ENCODE measurements at places on chromosomes 3 and 15. TPM values are rescaled to one million over a fixed set of nuclear protein-coding genes. Genes with fewer than 3 reads are reported as not detected.

DNA sequence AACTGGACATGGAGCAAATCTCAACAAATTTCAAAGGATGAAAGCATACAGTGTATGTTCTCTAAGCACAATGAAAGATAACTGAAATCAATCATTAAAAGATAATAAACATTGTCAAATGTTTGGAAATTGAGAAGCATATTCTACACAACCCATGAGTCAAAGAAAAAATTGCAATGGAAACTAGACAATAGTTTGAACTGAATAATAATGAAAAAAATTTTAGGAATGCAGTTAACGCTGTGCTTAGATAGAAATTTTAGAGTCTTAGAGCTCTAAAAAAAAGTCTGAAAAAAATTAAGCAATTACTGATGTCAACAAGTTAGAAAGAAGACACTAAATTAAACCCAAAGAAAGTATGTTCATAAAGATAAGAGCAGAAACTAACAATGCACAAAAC lies 15.5 kb downstream of the RABL3 start:
- DNase-seq: no peak

DNA sequence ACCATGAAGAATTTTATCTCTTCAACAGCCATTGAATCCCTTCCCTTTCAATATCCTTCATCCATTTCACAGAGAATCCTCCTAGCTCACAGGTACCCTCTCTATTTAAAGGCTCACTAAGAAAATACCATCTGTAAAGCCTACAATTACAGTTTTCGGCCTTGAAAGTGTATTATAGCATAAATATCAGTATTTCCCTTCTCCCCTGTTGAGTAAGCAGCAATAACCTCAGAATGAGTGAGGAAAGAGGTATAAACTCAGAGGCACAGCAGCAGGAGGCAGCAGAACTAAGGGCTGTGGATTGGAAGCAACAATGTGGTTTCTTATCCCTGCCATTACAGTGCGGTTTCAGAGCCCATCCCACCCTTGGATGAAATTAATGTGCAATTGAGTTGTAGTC lies 360.6 kb upstream of the ATP10A start:
- DNase-seq: no peak

GALNT15 gene
- 0.04 TPM for total RNA-seq

DNA sequence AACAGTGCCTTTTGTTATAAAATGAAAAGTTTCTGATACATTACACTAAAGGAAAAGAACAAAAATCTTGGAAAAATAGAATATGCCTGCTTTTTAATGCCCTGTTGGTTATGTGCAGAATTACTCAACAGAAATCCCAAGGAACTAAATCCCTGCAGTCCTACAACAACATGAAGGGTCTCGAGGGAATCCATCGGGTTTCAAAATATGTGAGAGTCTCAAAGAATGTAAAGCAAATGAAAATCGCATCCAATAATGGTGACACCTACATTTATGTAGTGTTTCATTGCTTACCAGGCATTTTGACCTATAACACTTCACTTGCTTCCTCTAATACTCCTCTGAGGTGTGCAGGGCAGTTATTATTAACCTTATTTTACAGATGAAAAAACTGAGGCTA lies 411.3 kb downstream of the FOXP1 start:
- no peak for DNase-seq

- peak; percentile 63 for DNase-seq
These were observed 106.5 kb upstream of the ACP3 start for GRCh38 chr3:132210476-132211346.

DNA sequence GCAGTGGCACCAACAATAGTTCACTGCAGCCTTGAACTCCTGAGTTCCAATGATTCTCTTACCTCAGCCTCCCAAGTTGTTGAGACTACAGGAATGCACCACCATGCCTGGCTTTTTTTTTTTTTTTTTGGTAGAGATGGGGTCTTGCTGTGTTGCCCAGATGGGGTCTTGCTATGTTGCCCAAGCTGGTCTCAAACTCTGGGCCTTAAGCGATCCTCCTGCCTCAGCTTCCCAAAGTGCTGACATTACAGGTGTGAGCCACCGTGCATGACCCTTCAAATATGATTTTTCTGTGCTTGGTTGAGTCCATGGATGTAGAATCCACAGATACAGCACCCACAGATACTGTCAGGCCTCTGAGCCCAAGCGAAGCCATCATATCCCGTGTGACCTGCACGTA lies 30.2 kb upstream of the IDH2 start:
- no peak for DNase-seq

DNA sequence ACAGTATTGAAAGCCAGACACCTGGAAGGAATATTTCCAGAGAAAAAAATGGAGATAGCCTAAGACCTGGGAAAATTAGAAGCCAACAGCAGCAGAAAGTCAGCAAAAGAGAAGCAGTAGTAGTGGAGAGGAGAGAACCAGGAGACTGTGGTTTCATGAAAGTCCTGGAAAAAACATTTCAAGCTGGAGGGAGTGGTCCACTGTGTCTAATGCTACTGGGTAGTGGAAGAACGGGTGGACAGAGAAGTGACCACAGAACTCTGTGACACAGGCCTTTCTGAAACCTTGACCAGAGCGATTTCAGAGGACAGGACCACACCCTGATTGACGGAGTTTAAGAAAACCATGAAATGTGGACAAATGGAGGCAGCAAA lies 15.3 kb upstream of the SH3BP5 start:
- DNase-seq: no peak

- DNase-seq: no peak
These were observed 50.4 kb downstream of the CRTC3 start for GRCh38 chr15:90580099-90580498.

- DNase-seq: no peak
These were observed 218.0 kb downstream of the ZBTB20 start for GRCh38 chr3:114928989-114929640.

DNA sequence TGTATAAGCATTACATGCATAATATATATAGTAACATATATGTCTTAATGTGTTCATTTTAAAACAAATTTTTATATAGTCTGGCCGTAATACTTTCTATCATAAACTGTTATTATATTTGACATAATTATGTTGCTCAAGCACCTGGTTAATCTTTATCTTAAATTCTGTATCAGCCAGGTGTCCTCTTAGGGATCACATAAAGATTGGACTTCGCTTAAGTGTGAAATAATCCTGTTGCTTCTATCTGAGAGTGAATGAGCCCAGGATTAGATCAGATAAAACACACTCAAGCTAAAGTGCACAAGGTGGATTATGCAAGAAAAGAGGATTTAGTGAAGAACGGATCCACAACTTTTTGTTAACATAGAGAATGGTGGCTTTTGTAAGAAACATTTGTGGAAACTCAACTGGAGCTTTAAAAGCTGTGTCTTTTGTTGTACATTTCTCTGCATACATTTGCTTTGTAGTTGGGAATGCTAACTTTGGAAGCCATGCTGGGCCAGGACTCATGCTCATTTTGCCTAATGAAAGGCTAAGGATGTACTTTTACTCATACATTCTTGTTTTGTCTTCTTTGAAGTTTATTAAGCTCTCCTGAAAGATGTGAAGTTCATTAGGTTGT lies 437.8 kb downstream of the ZIC1 start:
- no peak for DNase-seq

DNA sequence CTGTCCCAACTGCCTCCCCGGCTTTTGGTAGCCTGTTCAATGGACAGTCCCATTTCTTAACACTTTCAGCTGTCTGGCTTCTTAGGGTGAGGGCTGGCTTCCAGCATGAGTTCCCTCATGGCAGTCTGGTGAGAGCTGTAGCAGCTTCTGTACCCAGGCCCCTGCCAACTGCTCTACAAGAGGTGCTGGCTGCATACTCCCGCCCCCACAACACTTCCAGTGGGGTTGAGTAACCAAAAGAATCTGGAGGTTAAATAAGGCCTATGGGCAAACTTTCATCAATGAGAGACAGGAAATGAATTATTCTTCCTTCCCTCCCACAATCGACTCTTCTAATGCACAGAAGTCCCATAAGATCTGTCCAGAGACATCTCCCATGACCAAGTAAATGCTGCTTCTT lies 145.0 kb downstream of the NEK10 start:
- no peak for DNase-seq

GRCh38 chr15:78018946-78019644 lies 58.4 kb downstream of the TBC1D2B start:
- DNase-seq: no peak

- no peak for DNase-seq
These were observed 25.0 kb downstream of the SRGAP3 start for GRCh38 chr3:9224490-9224889.

GRCh38 chr15:88401251-88401995 lies 65.8 kb downstream of the MRPL46 start:
- no peak for DNase-seq

- no peak for DNase-seq
These were observed 7.8 kb downstream of the SLC28A2 start for GRCh38 chr15:45259796-45260195.

DNA sequence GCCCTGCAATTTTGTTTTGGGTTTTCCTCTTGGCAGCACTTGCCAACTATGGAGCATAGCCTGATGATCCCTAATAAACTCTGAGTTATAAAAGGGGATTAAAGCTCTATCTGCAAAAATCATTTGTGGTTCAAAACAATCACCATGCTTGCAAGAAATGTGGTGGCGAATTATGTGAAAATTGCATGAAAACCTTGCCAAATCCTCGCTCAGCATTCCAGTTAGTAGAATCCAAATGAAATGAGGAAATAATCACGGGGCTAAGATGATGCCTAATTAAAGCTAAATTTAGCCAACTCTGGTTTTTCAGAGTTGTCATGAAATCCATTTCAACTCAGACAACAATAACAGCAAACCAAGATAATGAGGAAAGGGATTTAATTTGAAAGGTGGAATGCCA lies 73.0 kb upstream of the PROK2 start:
- DNase-seq: no peak

MESP2 gene
- total RNA-seq: not detected

DNA sequence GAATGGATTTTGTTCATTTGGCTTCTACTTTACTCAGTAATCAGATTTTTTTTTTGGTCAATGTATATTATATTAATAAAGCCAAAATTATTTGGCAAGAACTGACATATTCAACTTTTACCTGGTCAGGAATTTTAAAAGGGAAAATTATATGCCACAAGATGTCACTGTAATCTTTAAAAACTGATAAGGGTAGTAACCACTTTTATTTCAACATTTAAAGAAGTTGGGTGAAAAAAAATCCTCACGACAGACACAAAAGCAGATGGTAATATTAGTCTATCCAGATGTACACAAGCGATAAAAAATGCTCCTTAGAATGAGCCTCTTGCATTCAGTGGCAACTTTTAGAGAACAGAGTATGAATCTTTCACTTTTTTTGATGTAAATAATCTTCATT lies 101.9 kb downstream of the SERPINI1 start:
- no peak for DNase-seq

DNA sequence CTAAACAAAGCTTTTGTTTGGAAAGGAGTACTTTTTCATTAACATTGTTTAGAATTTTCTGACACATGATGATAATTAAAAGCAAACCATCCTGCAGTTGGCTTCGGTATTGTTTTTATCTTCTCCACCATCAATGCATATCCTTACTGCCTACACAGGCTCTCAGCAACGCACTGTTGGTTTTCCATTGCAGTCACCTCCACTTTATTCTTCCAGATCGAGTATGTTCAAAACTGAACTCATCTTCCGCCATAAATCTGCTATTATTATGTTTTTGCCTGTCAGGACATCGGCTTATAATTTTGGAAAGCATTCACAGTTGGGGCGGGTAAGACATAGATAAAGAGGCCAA lies 589 bp upstream of the SENP5 start:
- no peak for DNase-seq

DNA sequence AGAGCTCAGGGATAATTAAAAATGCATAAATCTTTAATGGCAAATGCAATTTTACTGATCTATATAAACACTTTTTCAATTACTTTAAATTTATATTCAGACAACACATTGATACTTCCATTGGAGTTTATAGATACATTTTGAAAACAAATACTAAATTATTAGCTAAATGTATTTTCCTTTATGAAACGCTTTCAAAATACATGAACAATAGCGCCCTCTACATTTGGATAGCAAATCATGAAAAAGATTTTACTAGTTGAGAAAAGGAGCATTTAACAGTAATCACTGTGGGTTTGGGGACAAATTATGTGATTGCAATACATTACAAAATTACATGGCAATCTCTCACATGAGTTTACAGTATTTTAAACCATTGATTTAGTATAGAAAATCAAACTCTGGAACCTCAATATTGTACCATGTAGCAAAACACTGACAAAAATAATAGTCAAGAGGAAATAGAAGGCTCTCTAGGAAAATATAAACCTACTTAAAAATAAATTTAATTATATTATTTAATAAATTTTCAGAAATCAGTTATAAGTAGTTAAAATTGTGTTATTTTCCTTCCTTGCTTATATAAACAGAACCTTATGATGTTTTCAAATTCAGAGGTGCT lies 207.9 kb downstream of the ZIC1 start:
- no peak for DNase-seq

DNA sequence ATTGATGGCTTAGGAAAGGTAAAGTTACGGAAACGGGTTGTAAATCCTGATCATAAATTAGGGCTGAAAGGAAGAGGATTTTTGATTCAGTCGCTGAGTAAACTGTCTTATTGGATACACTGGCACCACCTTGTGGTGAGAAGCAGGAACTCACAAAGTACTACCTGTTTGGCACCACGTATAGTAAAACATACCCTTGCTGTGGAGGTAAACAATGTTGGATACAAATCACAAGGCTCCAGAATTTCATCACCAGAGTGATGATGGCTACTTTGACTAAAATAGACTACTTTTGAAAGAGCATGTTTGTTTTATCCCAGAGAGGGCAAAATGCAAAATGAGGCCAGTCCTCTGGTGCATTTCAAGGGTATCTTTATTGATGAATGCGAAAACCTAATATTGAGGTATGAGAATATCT lies 216.9 kb downstream of the IGSF11 start:
- peak; percentile 60 for DNase-seq

- no peak for DNase-seq
These were observed 1762.5 kb downstream of the SI start for GRCh38 chr3:163315786-163316185.

GRCh38 chr3:156382458-156383346 lies 172.2 kb downstream of the SSR3 start:
- DNase-seq: peak; percentile 70

ITIH1 gene
- total RNA-seq: not detected

GRCh38 chr3:87771337-87772192 lies 287.2 kb downstream of the CGGBP1 start:
- DNase-seq: peak; percentile 59

DNA sequence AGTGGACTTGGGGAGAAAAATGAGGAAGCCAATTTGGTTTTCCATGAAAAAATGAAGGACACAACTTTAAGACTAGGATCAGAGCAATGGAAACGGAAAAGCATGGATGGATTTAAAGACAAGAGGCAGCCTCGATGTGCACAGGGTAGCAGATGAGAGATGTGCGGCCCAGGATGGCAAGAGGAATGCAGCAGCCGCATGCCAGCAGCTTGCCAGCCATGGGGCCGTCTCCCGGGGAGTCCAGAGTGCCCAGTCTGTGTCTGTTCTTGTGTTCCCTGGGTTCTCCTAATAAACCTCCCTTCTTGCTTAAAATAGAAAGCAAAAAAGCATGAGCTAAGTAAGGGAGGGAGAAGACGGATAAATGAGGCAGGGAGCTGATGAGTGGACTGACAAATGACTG lies 68.0 kb upstream of the IQSEC1 start:
- no peak for DNase-seq

Measured in H9 (cell line).